ENCODE measurements at places on chromosomes 13 and 19. TPM values are rescaled to one million over a fixed set of nuclear protein-coding genes. Genes with fewer than 3 reads are reported as not detected.

DNA sequence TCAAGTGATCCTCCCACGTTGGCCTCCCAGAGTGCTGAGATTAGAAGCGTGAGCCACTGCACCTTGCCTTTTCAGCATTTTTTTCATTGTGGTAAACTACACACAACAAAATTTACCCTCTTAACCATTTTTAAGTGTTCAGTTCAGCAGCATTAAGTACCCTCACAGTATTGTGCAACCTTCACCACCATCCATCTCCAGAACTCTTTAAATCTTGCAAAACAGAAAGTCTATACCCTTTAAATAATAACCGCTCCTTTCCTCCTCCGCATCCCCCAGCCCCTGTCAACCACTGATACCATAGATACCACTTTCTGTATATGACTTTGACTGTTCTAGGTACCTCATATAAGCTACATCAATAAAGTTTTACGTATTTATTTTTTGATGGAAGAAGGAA, 20.8 kb upstream of the CASP14 start:
- H3K4me3 ChIP-seq = no peak overlapping the region
- DNase-seq = no peak
- H3K27me3 ChIP-seq = no peaks in the 10 kb centered on the region
- H3K4me1 ChIP-seq = no peaks in the 10 kb centered on the region

GRCh38 chr19:35470128-35470527, 20.1 kb downstream of the KRTDAP start:
- H3K4me1 ChIP-seq = peaks cover 10% of the 10 kb centered on the region
- no peaks in the 10 kb centered on the region for H3K36me3 ChIP-seq
- no peak overlapping the region for H3K4me3 ChIP-seq

GRCh38 chr13:102935896-102936321, 90.1 kb downstream of the ERCC5 start:
- DNase-seq = no peak
- H3K4me3 ChIP-seq = no peak overlapping the region
- no peak overlapping the region for H3K27ac ChIP-seq
- peaks cover 2% of the 10 kb centered on the region for H3K27me3 ChIP-seq
- H3K4me1 ChIP-seq = no peaks in the 10 kb centered on the region

Gene C19orf38
- total RNA-seq = 2.4 TPM

GRCh38 chr19:30690935-30691818, 319.0 kb downstream of the ZNF536 start:
- H3K27ac ChIP-seq = no peak overlapping the region
- DNase-seq = no peak
- H3K4me3 ChIP-seq = no peak overlapping the region

Gene KLK4
- total RNA-seq = not detected

Gene ACER1
- total RNA-seq = 0.82 TPM

Gene TMTC4
- total RNA-seq = 27.1 TPM

DNA sequence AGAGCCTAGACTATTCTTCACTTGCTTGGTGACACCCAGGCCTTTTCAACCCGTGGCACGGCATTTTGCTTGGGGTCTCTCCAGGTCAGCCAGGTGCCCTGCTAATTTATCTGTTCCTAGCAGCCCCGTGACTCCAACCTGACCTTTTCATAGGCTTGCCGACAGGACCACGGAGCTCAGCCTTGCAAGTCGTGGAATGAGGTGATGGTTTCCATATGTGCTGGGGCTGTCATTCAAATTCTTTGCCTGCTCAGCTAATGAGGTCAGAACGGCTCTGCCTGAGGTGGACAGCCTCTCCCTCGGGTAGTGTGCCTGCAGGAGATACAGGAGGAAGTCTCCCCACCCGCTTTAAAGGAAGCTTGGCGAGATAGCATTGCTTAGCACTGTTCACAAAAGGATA, 61.0 kb downstream of the SHISA2 start:
- DNase-seq = no peak
- H3K27ac ChIP-seq = no peak overlapping the region
- no peaks in the 10 kb centered on the region for H3K36me3 ChIP-seq
- H3K27me3 ChIP-seq = peaks cover 5% of the 10 kb centered on the region
- peaks cover 3% of the 10 kb centered on the region for H3K4me1 ChIP-seq

DNA sequence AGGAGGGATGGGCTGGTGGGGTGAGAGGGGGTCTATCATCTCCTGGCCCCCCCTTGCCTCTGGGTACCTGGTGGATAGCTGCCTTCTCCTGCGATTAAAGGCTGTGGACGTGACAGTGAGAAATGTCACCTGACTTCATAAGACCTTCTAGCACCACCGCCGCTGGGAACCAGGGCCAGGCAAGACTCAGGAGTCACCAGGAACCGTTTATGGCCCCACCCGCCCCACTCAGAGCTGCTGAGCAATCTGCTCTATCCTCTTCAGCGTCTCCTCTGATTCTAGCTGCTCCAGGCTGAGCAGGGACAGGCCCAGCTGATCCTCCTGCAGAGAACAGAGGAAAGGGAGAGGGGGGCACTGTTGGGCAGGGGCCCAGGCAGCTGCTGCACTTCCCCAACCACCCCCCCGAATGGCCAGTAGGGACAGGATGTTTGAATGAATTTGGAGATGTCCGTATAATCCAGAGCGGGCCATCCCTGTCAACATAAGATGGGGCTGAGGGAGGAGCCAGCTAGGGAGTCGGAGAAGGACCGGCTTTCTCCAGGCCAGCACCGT, 10.9 kb downstream of the KLC3 start:
- H3K27me3 ChIP-seq = no peaks in the 10 kb centered on the region
- no peak overlapping the region for H3K4me3 ChIP-seq
- H3K27ac ChIP-seq = no peak overlapping the region
- H3K4me1 ChIP-seq = no peaks in the 10 kb centered on the region
- peaks cover 4% of the 10 kb centered on the region for H3K36me3 ChIP-seq

- peaks cover 51% of the 10 kb centered on the region for H3K27me3 ChIP-seq
- no peak overlapping the region for H3K4me3 ChIP-seq
- DNase-seq = no peak
- peaks cover 3% of the 10 kb centered on the region for H3K36me3 ChIP-seq
- H3K4me1 ChIP-seq = peaks cover 28% of the 10 kb centered on the region
Observed at GRCh38 chr13:49218493-49219051, 1.6 kb upstream of the MLNR start.

DNA sequence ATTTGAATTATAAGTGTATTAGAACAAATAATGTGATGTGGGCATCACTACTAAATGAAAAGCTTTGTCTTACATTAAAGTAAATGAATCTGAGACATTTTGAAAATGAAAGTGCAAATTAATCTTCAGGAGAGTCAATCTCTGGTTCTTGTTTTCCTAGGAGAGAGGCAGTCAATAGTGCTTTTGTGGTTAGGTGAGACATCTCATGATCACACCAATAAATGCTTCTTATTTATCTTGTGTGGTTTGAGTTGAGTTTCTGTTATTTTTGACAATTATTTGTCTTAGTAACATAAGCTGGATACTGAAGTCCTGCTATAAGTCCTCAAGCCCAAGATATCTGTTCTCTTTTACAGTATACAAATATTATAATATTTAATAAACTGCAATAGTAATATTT, 1378.0 kb upstream of the PCDH9 start:
- H3K27me3 ChIP-seq = no peaks in the 10 kb centered on the region
- no peaks in the 10 kb centered on the region for H3K36me3 ChIP-seq
- H3K4me3 ChIP-seq = no peak overlapping the region
- no peak for DNase-seq
- H3K4me1 ChIP-seq = no peaks in the 10 kb centered on the region

Gene F2RL3
- total RNA-seq = 0.35 TPM

GRCh38 chr19:17737690-17738153, 13.6 kb upstream of the FCHO1 start:
- H3K27ac ChIP-seq = no peak overlapping the region
- peaks cover 13% of the 10 kb centered on the region for H3K4me1 ChIP-seq
- peaks cover 20% of the 10 kb centered on the region for H3K36me3 ChIP-seq

Gene ZNF135
- 0.77 TPM for total RNA-seq

GRCh38 chr19:7393459-7393858, 44.7 kb downstream of the ARHGEF18 start:
- H3K27me3 ChIP-seq = no peaks in the 10 kb centered on the region
- peak overlapping the region; percentile 28 for H3K4me3 ChIP-seq
- peaks cover 33% of the 10 kb centered on the region for H3K4me1 ChIP-seq
- peaks cover 36% of the 10 kb centered on the region for H3K36me3 ChIP-seq
- H3K27ac ChIP-seq = no peak overlapping the region

Gene ZNF177
- 0.69 TPM for total RNA-seq

DNA sequence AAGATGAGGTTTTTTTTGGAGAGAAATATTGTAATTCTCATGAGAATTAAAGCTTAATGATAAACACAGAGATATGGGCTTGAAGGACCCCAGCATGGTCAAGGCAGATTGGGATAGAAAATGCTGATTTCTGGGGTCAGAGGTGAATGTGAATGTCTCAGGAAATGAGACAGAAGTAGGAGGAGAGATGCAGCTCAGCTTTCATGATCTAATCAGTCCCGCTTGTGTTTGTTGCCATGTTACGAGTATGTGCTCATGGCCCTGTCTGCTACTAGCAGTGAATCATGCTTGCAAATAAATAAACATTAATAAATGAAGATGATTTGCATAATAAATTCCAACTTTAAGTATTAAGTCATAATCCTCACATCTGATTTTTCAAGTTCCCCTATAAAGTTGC, 23.0 kb upstream of the NDFIP2 start:
- H3K4me3 ChIP-seq = no peak overlapping the region
- H3K36me3 ChIP-seq = peaks cover 2% of the 10 kb centered on the region
- DNase-seq = no peak
- H3K27ac ChIP-seq = no peak overlapping the region
- peaks cover 18% of the 10 kb centered on the region for H3K4me1 ChIP-seq

Gene LILRB2
- total RNA-seq = not detected

GRCh38 chr19:55406091-55406825, 1.3 kb downstream of the UBE2S start:
- H3K27me3 ChIP-seq = peaks cover 3% of the 10 kb centered on the region
- H3K36me3 ChIP-seq = peaks cover 61% of the 10 kb centered on the region
- peak overlapping the region; percentile 84 for H3K27ac ChIP-seq
- no peak for DNase-seq
- peak overlapping the region; percentile 87 for H3K4me3 ChIP-seq

DNA sequence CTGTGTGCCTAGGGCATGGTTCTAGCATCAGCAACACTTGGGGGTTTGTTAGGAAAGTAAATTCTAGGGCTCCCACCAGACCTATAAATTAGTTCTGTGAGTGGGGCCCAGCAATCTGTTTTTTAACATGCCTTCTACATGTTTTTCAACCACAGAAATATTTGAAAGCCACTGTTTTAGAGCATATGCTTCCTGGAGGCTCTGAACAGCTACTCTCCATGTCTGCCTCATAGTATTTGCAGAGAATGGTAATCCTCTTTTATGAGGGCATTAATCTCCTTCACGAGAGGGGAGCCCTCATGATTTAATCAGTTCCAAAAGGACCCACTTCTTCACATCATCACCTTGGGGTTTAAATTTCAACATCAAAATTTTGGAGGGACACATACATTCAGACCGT, 6.0 kb downstream of the SPATA13 start:
- H3K27ac ChIP-seq = no peak overlapping the region
- no peak for DNase-seq
- peaks cover 14% of the 10 kb centered on the region for H3K36me3 ChIP-seq
- no peak overlapping the region for H3K4me3 ChIP-seq
- H3K4me1 ChIP-seq = peaks cover 21% of the 10 kb centered on the region

GRCh38 chr13:99383511-99383921, 76.3 kb upstream of the GPR183 start:
- H3K36me3 ChIP-seq = peaks cover 59% of the 10 kb centered on the region
- no peaks in the 10 kb centered on the region for H3K27me3 ChIP-seq
- H3K4me1 ChIP-seq = peaks cover 96% of the 10 kb centered on the region
- peak overlapping the region; percentile 91 for H3K27ac ChIP-seq

Gene CAMSAP3
- total RNA-seq = 0.57 TPM

GRCh38 chr19:11261431-11261970, 823 bp downstream of the DOCK6 start:
- H3K36me3 ChIP-seq = no peaks in the 10 kb centered on the region
- DNase-seq = no peak
- peaks cover 6% of the 10 kb centered on the region for H3K4me1 ChIP-seq
- H3K27me3 ChIP-seq = peaks cover 56% of the 10 kb centered on the region
- H3K27ac ChIP-seq = no peak overlapping the region

DNA sequence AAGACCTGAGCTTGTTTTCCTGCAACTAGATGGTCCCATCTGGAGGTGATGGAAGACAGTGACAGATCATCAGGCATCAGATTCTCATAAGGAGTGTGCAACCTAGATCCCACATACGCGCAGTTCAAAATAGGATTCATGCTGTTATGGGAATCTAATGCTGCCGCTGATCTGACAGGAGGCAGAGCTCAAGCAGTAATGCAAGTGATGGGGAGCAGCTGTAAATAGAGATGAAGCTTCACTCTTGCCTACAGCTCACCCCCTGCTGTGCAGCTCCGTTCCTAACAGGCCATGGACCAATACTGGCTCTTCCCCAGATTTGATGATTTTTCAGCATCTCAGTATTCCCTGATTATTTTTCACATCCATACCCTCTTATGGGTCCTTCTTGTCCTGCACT, 208.4 kb upstream of the RXFP2 start:
- no peak for DNase-seq
- H3K4me1 ChIP-seq = no peaks in the 10 kb centered on the region
- no peaks in the 10 kb centered on the region for H3K36me3 ChIP-seq

- H3K36me3 ChIP-seq = no peaks in the 10 kb centered on the region
- H3K27me3 ChIP-seq = peaks cover 5% of the 10 kb centered on the region
- no peak for DNase-seq
- no peak overlapping the region for H3K27ac ChIP-seq
- peaks cover 2% of the 10 kb centered on the region for H3K4me1 ChIP-seq
Observed at GRCh38 chr19:46033401-46033800, 7.4 kb downstream of the IGFL4 start.

GRCh38 chr13:51715613-51716012, 88.3 kb downstream of the DHRS12 start:
- no peak overlapping the region for H3K4me3 ChIP-seq
- H3K27ac ChIP-seq = no peak overlapping the region
- no peaks in the 10 kb centered on the region for H3K36me3 ChIP-seq
- no peaks in the 10 kb centered on the region for H3K27me3 ChIP-seq
- DNase-seq = no peak
- peaks cover 1% of the 10 kb centered on the region for H3K4me1 ChIP-seq

DNA sequence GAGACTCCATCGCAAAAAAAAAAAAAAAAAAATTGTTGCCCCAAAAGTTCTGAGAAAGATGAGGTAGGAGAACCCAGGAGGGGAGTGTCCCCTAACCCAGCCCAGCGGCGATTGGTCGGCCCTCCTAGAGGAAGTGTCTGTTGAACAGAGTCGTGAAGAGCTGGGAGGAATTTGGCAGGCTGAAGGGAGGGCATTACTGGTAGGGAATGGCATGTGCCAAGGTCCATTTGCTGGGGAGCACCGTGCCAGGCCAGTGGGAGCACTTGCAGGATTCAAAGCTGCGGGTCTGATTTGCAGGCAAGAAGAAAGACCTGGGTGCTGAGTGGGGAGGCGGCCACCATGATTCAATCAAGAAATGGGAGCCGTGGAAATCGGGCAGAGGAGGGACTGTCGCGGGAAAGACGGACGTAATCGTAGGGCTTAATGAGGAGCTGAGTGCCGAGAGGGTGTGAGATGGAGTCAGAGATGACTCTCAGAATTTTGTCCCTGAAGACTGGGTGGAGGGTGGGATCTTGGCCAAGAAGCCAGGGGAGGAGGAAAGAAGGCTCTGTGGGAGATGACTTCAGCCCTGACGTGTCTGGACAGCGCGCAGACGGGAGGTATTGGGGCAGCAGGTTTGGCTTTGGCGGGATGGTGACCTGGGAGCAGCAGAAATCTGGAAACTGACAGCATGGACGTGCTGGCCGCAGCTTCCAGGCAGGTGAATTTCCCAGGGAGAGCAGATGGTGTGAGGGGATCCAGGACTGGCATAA, 15.4 kb downstream of the CERS4 start:
- no peaks in the 10 kb centered on the region for H3K27me3 ChIP-seq
- DNase-seq = no peak
- H3K36me3 ChIP-seq = peaks cover 1% of the 10 kb centered on the region
- no peak overlapping the region for H3K4me3 ChIP-seq
- no peak overlapping the region for H3K27ac ChIP-seq

Gene KLK5
- not detected for total RNA-seq

GRCh38 chr13:98803111-98803561, 50.7 kb upstream of the SLC15A1 start:
- no peak for DNase-seq
- no peaks in the 10 kb centered on the region for H3K27me3 ChIP-seq
- no peak overlapping the region for H3K4me3 ChIP-seq
- no peaks in the 10 kb centered on the region for H3K4me1 ChIP-seq

All from activated CD4-positive, alpha-beta T cell treated with anti-CD3 and anti-CD28 coated beads, Interleukin-2, amount 10 ng/mL, durations not matched to agents 7 days and 5 days (primary cell).